Stimulated activated CD8-positive, alpha-beta memory T cell treated with anti-CD3 and anti-CD28 coated beads, Interleukin-7, amount 100 ng/mL, for 48 hours (primary cell): ENCODE measurements at places on chromosomes 4 and X.

DNA sequence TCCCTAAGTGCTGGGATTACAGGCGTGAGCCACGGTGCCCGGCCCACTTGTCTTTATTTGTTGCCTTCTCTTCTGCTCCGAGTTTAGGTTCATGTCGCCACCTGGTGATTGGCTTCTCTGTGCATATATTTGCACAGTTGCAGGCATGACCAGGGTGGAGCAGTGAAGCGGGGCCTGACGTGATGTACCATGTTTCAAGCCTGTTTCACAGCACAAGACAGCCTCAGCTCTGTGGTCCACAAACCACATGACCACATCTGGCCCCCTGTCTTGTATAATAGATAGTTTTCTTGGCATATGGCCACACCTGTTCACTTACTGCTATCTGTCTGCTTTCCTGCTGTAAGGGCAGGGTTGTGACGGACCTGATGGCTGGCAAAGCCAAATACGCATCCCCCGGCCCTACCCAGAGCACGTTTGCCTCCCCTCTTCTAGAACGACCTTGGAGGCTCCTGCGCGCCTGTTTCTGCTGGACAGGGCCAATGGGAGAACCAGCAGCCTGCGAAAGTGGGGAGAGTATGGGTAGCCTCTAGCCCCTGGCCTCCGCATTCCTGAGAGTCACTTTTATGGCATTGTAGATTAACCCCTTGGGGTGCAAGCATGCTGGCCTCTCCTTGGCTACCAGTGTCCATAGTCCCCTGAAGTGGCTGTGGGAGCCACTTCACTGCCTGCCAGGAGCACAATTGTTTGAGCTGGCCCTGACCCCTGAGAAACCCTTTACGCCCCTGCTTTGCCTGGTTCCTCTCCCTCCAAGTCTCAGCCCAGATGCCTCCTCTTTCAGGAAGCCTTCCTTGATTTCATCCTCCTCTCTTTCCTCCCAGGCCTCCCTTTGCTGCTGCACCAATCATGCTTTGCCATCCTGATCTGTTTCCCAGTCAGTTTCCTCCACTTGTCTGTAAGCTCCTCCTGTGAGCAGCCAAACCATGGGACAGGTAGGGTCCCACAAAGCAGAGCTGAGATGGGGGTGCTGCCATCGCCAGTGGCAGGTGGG, 6.0 kb upstream of the SH3TC1 start:
- no peak for DNase-seq

GRCh38 chr4:108611365-108611764, 9.0 kb upstream of the RPL34 start:
- DNase-seq = no peak

- DNase-seq = no peak
Measured at GRCh38 chr4:95838192-95838591, 1.7 kb upstream of the PDHA2 start.

DNA sequence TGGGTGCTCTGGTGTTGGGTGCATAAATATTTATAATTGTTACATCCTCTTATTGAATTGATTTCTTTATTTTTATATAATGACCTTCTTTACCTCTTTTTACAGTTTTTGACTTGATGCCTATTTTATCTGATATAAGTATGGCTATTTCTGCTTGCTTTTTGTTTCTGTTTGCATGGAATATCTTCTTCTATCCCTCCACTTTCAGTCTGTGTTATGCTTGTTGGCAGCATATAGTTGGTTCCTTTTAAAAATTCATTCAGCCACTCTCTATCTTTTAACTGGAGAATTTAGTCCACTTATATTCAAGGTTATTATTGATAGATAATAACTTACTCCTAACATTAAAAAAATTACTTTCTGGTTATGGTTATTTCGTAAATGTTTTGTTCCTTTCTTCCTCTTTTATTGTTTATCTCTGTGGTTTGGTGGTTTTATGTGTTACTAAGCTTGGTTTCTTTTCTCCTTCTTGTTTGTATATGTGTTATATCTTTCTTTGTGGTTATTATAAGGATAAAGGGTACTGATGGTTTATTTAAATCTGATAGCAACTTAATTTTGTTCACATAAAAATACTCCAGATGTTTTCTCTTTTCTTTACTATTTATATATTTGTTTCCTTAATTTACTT, 69.5 kb downstream of the IL15 start:
- no peak for DNase-seq

DNA sequence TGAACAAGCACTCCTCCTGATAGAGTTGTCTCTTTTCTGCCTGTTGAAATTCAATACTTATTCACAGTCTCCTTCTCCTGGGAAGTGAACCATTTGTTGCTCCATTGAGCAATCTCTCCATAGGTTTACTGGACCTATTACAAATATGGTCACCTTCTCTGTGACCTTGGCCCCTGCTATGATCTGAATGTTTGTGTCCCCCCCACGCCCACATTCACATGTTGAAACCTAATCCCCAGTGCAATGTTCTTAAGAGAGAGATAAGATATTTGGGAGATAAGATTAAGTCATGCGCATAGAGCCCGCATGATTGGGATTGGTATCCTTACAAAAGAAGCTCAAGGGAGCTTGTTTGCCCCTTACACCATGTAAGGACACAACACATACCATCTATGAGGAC, 54.1 kb upstream of the GABRE start:
- DNase-seq = no peak

DNA sequence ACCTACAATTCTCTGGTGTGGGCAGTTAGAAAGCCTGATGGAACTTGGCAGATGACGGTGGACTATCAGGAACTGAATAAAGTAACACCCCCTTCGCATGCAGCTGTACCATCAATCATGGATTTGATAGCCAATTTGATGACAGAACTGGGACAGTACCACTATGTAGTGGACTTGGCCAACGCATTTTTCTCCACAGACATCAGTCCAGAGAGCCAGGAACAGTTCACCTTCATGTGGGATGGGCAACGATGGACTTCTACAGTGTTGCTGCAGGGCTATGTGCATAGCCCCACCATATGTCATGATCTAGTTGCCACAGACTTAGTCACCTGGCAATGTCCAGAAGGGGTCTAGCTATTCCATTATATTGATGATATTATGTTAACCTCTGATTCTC, 54.5 kb upstream of the CCDC149 start:
- DNase-seq = no peak
